ENCODE measurements at places on chromosomes 1 and 21.

DNA sequence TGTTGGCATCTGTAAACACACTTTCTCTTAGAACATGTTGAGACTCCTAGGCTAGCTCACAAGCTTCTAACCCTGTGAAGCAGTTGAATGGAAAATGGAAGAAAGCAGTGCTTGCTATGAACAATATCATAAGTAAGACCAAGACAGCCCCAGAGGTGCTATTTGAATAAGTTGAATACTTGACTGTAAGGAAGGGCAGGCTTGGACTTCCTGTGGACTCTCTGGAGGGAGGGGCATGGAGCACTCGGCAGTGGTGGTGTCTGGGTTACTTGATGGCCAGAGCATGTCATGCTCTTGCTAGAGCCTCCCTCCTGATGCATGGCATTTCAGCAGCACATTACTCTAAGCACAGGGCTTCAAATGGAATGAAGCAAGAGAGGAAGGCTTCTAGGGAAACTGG is 60.0 kb downstream of the MRPS6 start:
- no peak for DNase-seq

GRCh38 chr1:57489358-57490036 is 65.6 kb upstream of the DAB1 start:
- DNase-seq, result no peak

DNA sequence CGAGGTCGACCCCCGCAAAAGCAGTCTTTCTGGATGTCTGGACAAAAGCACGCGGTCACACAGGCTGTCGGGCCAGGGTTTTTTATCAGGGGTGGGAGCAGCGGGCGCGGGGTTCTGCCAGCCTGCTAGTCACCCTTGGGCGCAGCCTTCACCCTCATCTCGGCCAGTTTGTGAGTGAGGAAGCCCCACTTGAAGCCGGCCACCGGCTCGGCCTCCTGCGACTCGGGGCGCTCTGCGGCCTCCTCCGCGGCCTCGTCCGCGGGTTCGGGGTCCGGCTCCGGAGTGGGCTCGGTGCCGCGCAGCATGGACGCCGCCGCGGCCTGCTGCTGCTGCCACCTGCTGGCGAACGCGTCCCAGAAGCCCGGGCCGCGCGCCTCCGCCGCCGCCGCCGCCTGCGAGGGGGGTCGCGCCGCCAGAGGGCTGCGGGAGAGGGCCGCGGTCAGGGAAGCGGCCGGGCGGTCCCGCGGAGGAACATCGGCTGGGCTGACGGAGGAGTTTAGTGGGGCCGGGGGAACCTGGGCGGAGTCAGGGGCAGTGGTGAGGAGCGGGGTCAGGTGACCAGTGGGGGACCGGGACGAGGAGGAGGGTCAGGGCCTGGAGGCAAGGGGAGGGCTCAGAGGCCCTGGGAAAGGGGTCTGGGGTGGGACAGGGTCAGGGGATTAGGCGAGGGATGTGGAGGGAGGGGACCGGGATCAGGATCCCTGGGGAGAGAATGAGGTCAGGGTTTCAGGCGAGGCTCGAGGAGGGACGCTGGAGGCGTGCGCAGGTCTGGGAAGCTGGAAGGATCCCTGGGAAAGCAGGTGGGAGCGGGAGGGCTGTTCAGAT is 4.5 kb downstream of the C1orf232 start:
- peak; percentile 23 for DNase-seq

- DNase-seq, result no peak
Observed at GRCh38 chr1:216742625-216743024, 19.4 kb upstream of the ESRRG start.

DNA sequence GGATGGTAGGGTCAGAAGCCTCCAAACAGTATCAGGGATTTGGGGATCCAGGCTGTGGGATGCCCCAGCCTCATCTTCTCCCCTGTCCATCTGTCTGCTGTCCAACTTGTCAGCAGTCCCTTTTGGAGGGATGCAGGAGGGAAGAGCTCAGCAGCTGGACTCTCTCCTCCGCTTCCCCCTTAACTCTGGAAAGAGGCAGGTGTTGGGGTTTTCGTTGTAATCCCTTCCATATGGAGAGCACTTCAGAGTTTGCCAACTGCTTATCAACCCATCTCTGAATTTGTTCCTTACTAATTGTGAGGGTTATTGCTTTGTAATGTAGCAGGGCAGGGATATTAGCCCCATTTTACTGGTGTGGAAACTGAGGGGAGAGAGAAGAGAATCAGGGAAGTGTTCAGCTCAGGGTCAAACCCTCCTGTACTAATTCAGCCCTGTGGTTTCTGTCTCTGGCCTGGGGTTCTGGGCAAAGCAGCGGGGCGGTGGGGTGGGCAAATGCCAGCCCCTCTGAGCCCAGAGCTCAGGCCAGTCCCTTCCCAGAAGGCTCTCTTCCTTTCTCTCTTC is 3.2 kb downstream of the CITED4 start:
- DNase-seq, result no peak

- DNase-seq, result no peak
Observed at GRCh38 chr21:29261555-29262540, 36.9 kb upstream of the BACH1 start.

- no peak for DNase-seq
Observed at GRCh38 chr1:209029737-209030136, 553.8 kb upstream of the CAMK1G start.

DNA sequence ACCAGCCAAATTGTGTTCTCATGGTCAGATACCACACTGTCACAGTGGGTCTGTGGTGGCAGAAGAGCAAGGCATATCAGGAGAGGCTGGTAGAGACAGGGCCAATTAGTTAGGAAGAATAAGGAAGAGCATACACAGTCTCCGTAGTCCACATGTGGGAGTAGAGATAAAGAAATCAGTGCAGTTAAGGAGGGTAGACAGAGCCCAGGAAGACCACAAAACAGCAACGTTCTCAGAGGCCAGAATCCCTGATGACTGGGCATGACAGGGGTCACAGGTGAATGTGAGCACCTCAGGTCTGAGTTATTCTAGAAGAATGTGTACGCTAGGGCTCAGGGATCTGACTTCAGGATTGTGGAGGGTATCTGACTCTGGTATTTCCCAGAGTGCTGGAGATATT is 31.7 kb downstream of the CD48 start:
- no peak for DNase-seq

GRCh38 chr1:157098519-157098918 is 1.1 kb downstream of the ETV3L start:
- no peak for DNase-seq

GRCh38 chr1:190949939-190950338 is 472.3 kb upstream of the BRINP3 start:
- no peak for DNase-seq

GRCh38 chr1:38997901-38998190 is 6.8 kb downstream of the AKIRIN1 start:
- DNase-seq, result no peak

DNA sequence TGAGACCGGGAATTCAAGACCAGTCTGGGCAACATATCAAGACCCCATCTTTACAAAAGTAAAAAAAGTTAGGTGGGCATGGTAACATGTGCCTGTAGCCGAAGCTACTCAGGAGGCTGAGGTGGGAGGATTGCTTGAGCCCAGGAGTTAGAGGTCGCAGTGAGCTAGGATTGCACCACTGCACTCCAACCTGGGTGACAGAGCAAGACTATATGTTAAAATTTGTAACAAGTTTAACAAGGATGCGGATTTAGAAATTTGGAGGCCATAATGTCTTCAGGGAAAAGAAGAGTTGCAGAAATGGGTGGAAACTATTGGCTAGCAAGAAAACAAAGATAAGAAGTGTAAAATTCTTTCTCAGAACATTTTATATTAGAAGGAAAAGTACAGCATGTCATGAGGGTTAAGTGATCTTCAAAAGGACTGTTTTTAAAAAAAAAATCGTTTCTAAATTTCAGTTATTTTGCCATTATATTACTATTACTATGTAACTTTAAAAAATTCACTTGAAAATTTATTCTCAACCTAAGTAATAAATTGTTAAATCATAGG is 17.6 kb downstream of the SOAT1 start:
- DNase-seq, result no peak

GRCh38 chr1:218351391-218352074 is 6.4 kb downstream of the TGFB2 start:
- DNase-seq, result no peak

- DNase-seq, result peak; percentile 50
Observed at GRCh38 chr1:222711319-222712252, 705 bp downstream of the AIDA start.

- no peak for DNase-seq
Observed at GRCh38 chr1:150564051-150564991, 15.1 kb downstream of the MCL1 start.

GRCh38 chr1:173568483-173568882 is 34.4 kb downstream of the SLC9C2 start:
- no peak for DNase-seq

DNA sequence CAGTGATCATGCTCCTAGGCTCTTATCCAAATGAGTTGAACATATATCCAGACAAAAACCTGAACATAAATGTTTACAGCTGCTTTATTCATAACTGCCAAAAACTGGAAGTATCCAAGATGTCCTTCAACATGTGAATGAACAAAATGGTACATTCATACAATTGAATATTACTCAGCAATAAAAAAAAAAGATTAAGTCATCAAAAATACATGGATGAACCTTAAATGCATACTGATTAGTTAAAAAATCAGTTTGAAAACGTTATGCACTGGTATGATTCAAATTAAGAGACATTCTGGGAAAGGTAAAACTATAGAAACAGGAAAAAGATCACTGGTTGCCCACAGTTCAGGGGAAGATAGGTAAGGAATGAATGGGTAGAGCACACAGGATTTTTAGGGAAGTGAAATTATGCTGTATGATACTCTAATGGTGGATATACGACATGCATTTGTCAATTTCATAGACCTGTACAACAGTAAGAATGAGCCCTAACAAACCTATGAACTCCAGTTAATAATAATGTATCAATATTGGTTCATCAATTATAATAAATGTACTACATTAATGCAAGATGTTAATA is 3.1 kb downstream of the LRRC40 start:
- no peak for DNase-seq

DNA sequence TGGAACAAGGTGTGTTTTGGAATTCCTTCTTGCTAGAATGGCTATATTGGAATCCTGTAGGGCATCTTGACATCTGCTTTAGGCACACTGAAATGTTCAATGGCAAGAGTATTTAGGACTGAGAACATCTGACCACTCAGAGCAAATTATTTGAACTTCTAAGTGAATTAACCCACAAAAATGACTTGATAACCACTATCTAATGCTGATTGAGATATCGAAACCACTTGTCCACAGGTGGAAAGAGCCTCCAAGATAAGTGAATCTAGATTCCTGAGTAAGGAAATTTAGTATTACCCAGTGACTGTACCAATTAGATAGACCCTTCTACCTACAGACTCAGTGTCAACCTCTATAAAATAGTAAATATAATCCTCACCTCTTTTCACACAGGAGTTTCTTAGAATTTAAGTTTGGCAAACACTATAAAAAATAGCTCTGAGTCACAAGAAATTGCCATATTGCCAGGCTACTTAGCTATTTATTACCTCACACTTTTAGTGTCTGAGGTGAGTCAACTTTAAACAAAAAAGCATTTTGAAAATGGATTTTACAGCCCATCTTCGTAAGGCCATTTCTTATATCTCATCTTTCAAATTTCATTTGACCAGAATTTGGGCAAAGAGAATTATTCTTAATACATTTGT is 421.8 kb downstream of the PTBP2 start:
- DNase-seq, result no peak

- DNase-seq, result no peak
Observed at GRCh38 chr1:147463022-147463421, 78.3 kb upstream of the BCL9 start.

- no peak for DNase-seq
Observed at GRCh38 chr1:3120140-3120539, 51.1 kb downstream of the PRDM16 start.

- DNase-seq, result no peak
Observed at GRCh38 chr1:53686091-53686964, 52.6 kb downstream of the GLIS1 start.

DNA sequence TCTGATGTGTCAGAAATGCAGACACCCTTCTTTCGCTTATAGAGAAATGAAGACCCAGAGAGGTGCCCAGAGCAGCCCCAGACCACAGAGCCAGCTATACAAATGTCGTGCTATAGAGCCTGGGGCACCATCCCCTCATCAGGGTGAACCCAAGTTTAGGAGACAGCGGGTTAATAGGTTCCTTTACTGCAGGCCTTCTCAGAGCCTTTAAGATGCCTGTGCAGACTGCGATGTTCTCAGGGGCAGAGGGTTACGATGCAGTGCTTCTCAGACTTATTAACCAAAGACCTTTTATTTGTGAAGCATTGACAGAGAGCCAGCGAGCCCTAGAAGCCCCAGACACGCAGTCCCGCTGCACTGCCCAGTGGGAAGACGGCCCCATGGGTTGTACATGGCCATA is 46.9 kb downstream of the STPG1 start:
- DNase-seq, result no peak

DNA sequence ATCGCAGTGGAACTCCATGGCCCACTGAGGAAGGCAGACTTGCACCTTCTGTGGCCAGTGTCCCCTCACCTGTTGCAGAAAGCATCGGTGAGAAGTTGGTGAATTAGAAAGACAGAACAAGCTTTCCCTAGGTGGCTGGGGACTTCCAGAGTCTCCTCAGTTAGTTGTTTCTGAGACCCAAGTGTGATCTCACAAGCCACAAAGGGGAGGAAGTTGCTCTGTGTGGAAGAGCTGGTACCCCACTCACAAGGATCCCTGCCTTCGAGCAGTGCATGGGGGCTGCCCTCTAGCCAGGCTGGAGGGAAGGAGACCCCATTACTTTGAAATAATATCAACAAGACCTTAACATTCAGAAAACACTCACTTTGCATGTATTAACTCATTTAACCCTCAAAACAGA is 2.1 kb downstream of the PRELP start:
- DNase-seq, result no peak

DNA sequence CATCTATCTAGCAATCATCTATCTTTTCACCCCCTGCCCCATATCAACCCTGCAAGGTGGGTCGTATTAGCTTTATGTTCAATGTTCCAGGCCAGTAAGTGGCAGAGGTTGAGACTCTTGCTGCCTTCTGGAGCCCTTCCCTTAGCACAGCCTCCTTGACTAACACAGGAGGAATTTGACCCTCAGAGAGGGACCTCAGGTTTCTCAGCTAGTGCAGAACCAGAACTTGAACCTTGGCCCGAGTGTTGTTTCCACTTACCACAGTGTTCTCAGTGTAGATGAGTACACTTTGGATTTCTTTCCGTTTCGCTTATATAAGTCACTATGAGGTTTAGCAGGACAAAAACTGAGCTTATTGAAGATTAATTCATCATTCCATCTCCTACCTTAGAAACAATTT is 11.1 kb upstream of the ATF3 start:
- no peak for DNase-seq

- DNase-seq, result no peak
Observed at GRCh38 chr21:18161841-18162240, 82.8 kb upstream of the CHODL start.
